ENCODE measurements at places on chromosomes 2 and 18. TPM values are rescaled to one million over a fixed set of nuclear protein-coding genes. Genes with fewer than 3 reads are reported as not detected.

The SNED1 gene
- 84.5 TPM for total RNA-seq

The ORC4 gene
- total RNA-seq = 45.4 TPM

The COL6A3 gene
- 1,547 TPM for total RNA-seq

The NCKAP5 gene
- not detected for total RNA-seq

The ZNF892 gene
- 0.18 TPM for total RNA-seq

The OSBPL1A gene
- total RNA-seq = 22.2 TPM

The KCNG3 gene
- total RNA-seq = not detected

The STEAP3 gene
- total RNA-seq = 5.0 TPM

The SPATA3 gene
- total RNA-seq = not detected

The ST8SIA5 gene
- not detected for total RNA-seq

The HTR2B gene
- total RNA-seq = 1.1 TPM

The VAMP5 gene
- 30.6 TPM for total RNA-seq

The EFHD1 gene
- total RNA-seq = 2.1 TPM

The AQP12A gene
- total RNA-seq = not detected

The MARCO gene
- total RNA-seq = not detected

The SLC38A11 gene
- total RNA-seq = not detected

The ANKRD29 gene
- 0.90 TPM for total RNA-seq

The IL1RL2 gene
- total RNA-seq = 1.4 TPM
